ENCODE measurements at places on chromosomes 3 and 15.
A peak's percentile ranks its signal among the peaks of the same experiment; 100 is the strongest.

GRCh38 chr3:40504636-40505430, 1.0 kb upstream of the ZNF620 start:
- peak; percentile 6 for DNase-seq

DNA sequence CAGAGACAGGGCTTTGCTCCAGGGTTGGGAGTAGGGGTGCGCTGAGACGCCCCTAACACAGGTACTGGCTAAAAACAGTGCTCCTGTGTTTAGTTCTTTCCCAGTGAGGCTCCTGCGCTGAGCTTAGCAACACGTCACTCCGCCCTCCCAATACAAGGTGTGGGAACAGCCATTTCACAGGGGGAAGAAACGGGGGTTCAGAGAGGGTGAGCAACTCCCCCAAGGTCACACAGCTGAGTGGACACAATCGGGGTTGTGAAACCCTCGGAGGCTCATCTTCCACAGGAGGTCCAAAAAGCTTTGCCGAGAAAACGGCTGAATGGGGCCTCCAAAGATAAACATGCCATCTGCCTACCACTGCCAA, 628 bp downstream of the PRRT3 start:
- no peak for DNase-seq

- no peak for DNase-seq
Observed at GRCh38 chr3:16587681-16588060, 17.6 kb downstream of the DAZL start.

DNA sequence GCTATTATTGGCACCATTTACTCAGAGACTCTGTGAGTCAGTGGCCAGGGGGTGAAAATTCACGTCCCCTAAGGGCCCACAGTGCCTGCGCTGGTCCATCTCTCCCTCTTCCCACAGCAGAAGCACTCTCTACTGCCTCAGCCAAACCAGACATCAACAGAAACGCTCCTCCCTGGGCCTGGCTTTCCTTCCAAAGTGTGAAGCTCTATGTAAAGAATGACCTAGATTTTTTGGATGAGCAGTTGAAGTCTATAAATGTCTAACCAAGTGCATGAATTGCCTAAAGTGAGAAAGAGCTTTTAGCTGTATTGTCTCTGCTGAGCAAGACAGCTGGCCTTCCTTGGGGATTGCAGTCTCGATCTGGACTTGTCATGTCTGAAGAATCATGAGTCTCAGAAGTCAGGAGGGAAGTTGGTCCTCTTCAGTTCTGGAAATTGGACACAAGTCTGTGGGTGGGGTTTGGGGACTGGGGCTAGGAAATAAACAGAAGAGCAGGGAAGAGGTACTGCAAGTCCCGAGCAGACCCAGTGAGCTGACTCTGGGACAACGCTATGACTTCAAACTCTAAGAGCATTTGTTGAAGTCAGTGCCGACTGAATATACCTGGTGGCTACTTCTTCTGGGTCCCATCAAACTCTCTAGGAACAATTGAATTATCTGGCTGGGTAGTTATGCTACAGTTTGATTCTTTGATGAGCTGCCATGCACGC, 29.0 kb downstream of the RASGRP1 start:
- DNase-seq = peak; percentile 65

- DNase-seq = no peak
Observed at GRCh38 chr3:16104156-16104555, 70.3 kb upstream of the GALNT15 start.

GRCh38 chr3:160601288-160601687, 35.9 kb upstream of the KPNA4 start:
- no peak for DNase-seq

GRCh38 chr15:34696506-34696905, 58.3 kb downstream of the GJD2 start:
- DNase-seq = no peak

- no peak for DNase-seq
Observed at GRCh38 chr3:73999501-73999900, 374.8 kb upstream of the PDZRN3 start.

- DNase-seq = peak; percentile 85
Observed at GRCh38 chr3:89527736-89528305, 420.4 kb downstream of the EPHA3 start.

- DNase-seq = no peak
Observed at GRCh38 chr3:5741017-5741416, 553.5 kb downstream of the EDEM1 start.
